CD8-positive, alpha-beta memory T cell (primary cell): ENCODE measurements at places on chromosomes 4 and X. TPM values are rescaled to one million over a fixed set of nuclear protein-coding genes. Genes with fewer than 3 reads are reported as not detected.

USP9X gene
- 27.1 TPM for polyA plus RNA-seq

RASSF6 gene
- not detected for polyA plus RNA-seq

ZNF157 gene
- not detected for polyA plus RNA-seq

CENPVL1 gene
- not detected for polyA plus RNA-seq

SSX4 gene
- not detected for polyA plus RNA-seq

ARHGAP4 gene
- polyA plus RNA-seq: 116 TPM

ACOX3 gene
- 14.2 TPM for polyA plus RNA-seq

NFKB1 gene
- 45.5 TPM for polyA plus RNA-seq

RNF175 gene
- not detected for polyA plus RNA-seq

DNA sequence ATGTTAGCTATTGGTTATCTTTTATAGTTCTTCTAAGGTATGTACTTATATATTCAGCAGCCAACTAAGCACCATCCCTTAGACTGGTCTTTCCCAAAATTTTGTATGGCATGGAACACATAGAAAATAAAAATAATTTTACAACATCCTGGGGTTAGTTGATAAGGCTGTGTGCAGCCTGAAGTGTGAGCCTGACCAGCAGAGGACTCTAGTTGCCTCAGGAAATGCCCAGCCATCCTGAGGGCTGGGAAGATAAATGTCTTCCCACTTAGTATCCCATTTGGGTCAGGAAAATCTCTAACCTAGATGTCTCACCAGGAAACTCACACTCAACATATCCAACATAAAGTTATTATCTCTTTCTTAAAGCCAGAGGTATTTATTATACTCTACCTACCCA, 251.4 kb upstream of the POF1B start:
- H3K4me3 ChIP-seq: no peak overlapping the region
- H3K4me1 ChIP-seq: no peaks in the 10 kb centered on the region
- DNase-seq: no peak
- no peaks in the 10 kb centered on the region for H3K27me3 ChIP-seq
- no peaks in the 10 kb centered on the region for H3K36me3 ChIP-seq

GRCh38 chr4:83582289-83582785, 46.4 kb downstream of the GPAT3 start:
- H3K4me3 ChIP-seq: no peak overlapping the region
- no peak overlapping the region for H3K27ac ChIP-seq
- H3K36me3 ChIP-seq: no peaks in the 10 kb centered on the region
- DNase-seq: no peak
- no peaks in the 10 kb centered on the region for H3K27me3 ChIP-seq
- no peaks in the 10 kb centered on the region for H3K4me1 ChIP-seq

DNA sequence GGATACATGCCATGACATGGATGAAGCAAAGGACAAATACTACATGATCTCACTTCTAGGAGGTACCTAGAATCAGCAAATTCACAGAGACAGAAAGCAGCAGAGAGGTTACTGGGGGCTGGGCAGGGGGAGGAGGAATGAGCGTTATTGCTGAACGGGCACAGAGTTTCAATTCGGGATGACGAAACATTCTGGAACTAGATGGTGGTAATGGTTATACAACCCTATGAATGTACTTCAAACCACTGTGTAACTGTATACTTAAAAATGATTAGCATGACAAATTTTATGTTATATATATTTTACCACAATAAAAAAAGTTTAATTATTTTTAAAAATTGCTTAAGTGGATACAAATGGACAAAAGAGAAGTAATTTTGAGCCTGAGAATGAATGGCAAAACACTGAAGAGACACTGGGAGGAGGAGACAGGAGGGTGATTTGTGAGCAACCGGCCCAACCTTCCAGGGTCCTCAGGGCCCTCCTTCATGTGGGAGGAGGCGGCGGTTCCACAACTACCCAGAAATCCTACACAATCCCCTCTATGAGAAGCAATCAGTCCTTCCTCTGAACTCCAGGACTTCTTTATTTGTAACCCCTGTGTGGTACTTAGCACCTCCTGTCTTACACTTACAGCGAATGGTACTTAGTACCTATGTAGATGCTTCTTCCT, 14.1 kb downstream of the ACSL1 start:
- no peak overlapping the region for H3K27ac ChIP-seq
- H3K4me1 ChIP-seq: no peaks in the 10 kb centered on the region
- no peaks in the 10 kb centered on the region for H3K27me3 ChIP-seq
- DNase-seq: no peak

GRCh38 chr4:133263104-133263503, 114.0 kb downstream of the PCDH10 start:
- no peaks in the 10 kb centered on the region for H3K36me3 ChIP-seq
- H3K27me3 ChIP-seq: no peaks in the 10 kb centered on the region
- no peak overlapping the region for H3K4me3 ChIP-seq
- no peaks in the 10 kb centered on the region for H3K4me1 ChIP-seq
- DNase-seq: no peak

DNA sequence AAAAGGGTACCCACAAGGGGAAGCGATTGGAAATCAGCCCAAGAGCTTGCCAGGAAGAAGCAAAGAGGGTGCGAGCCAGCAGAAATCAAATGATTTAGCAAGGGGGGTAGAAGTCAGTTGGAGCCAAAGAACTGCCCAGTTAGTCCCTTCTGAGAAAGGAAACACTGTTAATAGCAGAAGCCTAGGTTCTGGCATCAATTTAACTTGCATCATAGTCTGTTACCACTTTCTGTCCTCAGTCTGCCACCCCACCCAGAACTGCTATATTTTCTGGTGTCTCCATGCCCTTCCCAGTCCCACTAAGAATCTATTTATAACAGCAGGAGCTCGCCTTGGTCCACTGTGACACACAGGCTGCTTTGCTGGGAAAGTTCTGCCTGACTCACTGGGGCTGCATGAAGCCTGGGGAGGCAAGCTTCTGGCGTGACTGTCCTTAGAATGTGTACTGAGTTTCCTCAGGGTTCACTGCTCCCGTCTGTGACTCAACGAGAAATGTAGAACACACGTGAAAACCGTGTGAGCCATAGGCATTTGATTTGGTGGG, 157.8 kb upstream of the TTC29 start:
- H3K27me3 ChIP-seq: peaks cover 7% of the 10 kb centered on the region
- no peak for DNase-seq
- no peak overlapping the region for H3K27ac ChIP-seq
- H3K36me3 ChIP-seq: no peaks in the 10 kb centered on the region
- no peak overlapping the region for H3K4me3 ChIP-seq
- no peaks in the 10 kb centered on the region for H3K4me1 ChIP-seq

DNA sequence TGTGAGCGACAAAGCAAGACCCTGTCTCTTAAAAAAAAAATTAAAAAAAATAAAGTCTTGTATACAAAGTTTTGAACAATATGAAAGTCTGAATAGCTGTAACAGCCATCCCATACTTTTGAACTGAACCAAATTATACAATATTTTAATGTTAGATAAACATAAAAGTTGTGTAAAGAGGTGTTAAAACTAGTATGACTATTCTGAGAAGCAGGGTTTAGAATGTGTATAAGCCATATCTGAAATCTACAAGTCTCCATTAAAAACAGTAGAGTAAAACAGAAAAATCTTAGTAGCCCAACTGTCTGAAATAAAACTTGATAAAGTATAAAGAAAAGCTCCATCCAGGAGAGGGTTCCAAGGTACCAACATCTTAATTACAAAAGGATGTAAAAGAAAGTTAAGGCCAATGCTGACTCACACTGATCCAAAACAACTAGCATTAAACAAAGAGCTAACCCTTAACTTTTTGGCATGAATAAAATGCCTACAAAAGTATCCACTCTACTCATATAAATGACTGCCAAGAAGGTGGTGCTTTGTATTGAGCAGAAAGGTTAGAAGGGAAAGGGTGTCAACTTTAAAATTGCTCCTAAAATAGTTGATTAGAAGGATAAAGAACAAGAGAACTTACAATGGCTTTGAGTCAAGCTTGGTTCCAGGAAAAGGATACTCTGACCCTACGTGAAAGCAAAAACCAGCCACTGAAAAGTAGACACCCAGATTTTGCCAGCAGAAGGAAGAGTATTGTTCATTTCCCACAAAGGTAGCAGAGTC, 18.5 kb downstream of the CNOT6L start:
- DNase-seq: no peak
- peak overlapping the region; percentile 44 for H3K4me3 ChIP-seq
- H3K27me3 ChIP-seq: no peaks in the 10 kb centered on the region
- peaks cover 78% of the 10 kb centered on the region for H3K4me1 ChIP-seq
- no peak overlapping the region for H3K27ac ChIP-seq

- H3K27me3 ChIP-seq: no peaks in the 10 kb centered on the region
- no peak overlapping the region for H3K27ac ChIP-seq
- H3K4me1 ChIP-seq: no peaks in the 10 kb centered on the region
- no peak overlapping the region for H3K4me3 ChIP-seq
These were observed 136.4 kb downstream of the MAPK10 start for GRCh38 chr4:86223472-86223871.

GRCh38 chr4:136749989-136750388, 782.3 kb downstream of the PCDH18 start:
- H3K4me1 ChIP-seq: no peaks in the 10 kb centered on the region
- no peak overlapping the region for H3K4me3 ChIP-seq
- no peaks in the 10 kb centered on the region for H3K36me3 ChIP-seq
- DNase-seq: no peak

GRCh38 chr4:41028392-41029076, 185.8 kb downstream of the APBB2 start:
- no peaks in the 10 kb centered on the region for H3K4me1 ChIP-seq
- no peaks in the 10 kb centered on the region for H3K27me3 ChIP-seq
- H3K27ac ChIP-seq: no peak overlapping the region
- no peaks in the 10 kb centered on the region for H3K36me3 ChIP-seq
- DNase-seq: no peak
- H3K4me3 ChIP-seq: no peak overlapping the region

DNA sequence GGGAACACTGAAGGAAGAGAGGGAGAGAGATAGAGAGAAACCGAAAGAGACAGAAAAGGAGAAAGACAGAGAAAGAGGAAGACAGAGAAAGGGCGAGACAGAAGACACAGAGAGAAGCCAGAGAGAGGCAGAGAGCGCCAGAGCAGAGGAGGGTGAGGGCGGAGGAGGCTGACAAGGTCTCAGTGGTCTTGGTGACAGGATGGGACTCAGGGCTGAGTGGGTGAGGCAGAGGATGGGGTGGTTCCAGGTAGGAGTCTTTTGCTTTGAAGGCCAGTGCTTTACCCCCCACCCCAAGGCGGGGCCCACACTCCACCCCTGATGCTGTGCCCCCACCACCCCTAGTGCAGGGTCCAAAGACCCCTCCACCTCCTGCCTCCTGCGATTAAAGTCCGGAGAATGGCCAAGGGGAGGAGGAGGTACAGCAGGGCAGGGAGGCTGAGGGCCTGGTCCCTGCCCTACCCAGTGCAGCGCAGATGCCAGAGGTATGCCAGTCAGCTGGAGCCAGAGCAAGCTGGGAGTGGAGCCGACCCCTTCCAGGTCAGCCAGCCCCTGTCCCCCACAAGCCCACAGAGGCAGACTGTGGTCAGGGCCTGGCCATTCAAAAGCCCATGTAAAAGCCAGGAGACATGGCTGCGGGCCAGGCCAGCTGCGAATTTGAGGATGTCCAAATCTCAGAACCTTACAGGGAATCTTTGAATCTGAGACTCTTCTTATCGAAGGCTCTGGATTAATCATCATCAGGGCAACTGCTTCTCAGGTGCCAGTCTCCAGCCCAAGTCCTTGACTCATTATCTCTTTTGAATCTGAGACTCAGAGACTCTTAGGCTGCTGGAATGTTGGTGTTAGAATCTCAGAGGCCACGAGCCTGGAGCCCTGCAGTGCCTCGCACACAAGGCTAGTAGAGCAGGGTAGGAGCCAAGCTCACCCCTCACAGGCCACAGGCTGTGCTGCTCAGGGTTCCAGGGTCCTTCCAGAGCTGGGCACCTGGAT, 758 bp downstream of the IQSEC2 start:
- H3K4me3 ChIP-seq: no peak overlapping the region
- DNase-seq: no peak
- H3K36me3 ChIP-seq: no peaks in the 10 kb centered on the region
- H3K27me3 ChIP-seq: no peaks in the 10 kb centered on the region
- no peaks in the 10 kb centered on the region for H3K4me1 ChIP-seq

- H3K27me3 ChIP-seq: no peaks in the 10 kb centered on the region
- DNase-seq: no peak
- H3K27ac ChIP-seq: no peak overlapping the region
- no peak overlapping the region for H3K4me3 ChIP-seq
These were observed 368.7 kb downstream of the BCOR start for GRCh38 chrX:39728852-39729598.

DNA sequence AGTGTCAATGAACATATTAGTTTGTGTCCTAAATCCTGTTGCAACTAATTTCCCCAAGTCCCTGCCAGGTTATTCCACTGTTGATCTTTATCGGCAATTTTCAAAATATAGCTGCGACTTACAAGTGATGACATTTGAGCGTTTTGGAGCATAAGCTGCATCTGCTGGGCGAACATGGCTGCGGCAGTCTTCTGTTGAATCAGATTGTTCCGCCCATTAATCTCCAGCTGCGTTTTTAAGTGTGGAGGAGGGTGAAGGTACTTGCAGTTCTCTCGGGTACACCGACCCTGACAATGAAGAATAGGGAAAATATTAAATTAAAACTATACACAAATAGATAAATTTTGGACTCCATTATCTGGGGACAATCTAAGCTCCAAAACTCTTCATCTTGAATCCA, 82.7 kb downstream of the MBNL3 start:
- no peaks in the 10 kb centered on the region for H3K4me1 ChIP-seq
- no peaks in the 10 kb centered on the region for H3K36me3 ChIP-seq
- H3K4me3 ChIP-seq: no peak overlapping the region
- no peaks in the 10 kb centered on the region for H3K27me3 ChIP-seq
- no peak overlapping the region for H3K27ac ChIP-seq

GRCh38 chrX:16910376-16910775, 36.1 kb upstream of the REPS2 start:
- no peaks in the 10 kb centered on the region for H3K27me3 ChIP-seq
- H3K36me3 ChIP-seq: no peaks in the 10 kb centered on the region

DNA sequence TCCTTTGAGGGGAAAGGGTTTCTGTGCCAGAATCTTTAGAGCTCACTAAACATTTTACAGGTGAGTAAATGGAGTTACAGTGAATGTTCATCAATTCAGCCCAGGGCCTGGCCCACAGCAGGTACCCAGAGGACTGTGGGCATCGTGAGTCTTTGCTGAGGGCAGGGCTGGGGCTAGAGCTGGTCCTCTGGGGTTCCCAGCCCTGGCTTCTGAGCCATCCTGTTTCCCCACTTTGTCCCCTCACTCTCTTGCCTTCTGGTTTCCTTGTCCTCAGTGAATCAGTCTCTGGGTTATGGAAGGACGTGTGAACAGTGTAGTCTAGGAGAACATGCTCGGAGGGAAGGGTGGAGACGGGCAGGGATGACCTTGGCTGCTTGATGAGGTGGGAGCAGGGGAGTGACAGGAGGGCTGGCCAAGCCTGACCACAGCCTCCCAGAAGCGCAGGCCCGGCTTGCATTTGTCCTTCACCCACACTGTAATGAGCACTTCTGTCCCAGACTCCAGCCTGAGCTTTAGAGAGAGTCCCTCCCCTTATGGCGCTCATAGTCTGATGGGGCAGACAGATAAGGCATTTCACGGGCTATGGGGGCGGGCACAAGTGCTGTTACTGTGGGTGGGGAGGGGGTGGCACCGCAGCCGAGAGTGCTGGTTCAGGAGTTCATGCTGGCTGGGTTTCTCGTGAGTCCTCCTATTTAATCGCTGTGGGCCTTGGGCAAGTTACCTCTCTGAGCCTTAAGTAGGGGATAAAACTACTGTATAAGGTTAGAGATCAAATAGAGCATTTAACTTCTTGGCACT, 17.3 kb downstream of the TBC1D14 start:
- H3K27ac ChIP-seq: no peak overlapping the region
- H3K4me1 ChIP-seq: peaks cover 48% of the 10 kb centered on the region
- DNase-seq: peak; percentile 44
